ENCODE measurements at places on chromosomes 2 and 18. TPM values are rescaled to one million over a fixed set of nuclear protein-coding genes. Genes with fewer than 3 reads are reported as not detected.
A peak's percentile ranks its signal among the peaks of the same experiment; 100 is the strongest.

INO80C gene
- total RNA-seq: 22.7 TPM

ITGB1BP1 gene
- total RNA-seq: 82.4 TPM

RGPD8 gene
- 23.1 TPM for total RNA-seq

UPP2 gene
- not detected for total RNA-seq

PSTPIP2 gene
- 13.3 TPM for total RNA-seq

TBR1 gene
- total RNA-seq: 0.11 TPM

CFAP53 gene
- 0.23 TPM for total RNA-seq

MARCHF4 gene
- total RNA-seq: not detected

ALPP gene
- total RNA-seq: 4.9 TPM

PDE11A gene
- total RNA-seq: 0.25 TPM

EVA1A gene
- total RNA-seq: 0.53 TPM

- DNase-seq: no peak
- no peaks in the 10 kb centered on the region for H3K4me1 ChIP-seq
- H3K36me3 ChIP-seq: no peaks in the 10 kb centered on the region
- H3K4me3 ChIP-seq: no peak overlapping the region
- no peak overlapping the region for H3K27ac ChIP-seq
- no peaks in the 10 kb centered on the region for H3K27me3 ChIP-seq
Measured at GRCh38 chr18:59278793-59279192, 5.5 kb upstream of the RAX start.

DNA sequence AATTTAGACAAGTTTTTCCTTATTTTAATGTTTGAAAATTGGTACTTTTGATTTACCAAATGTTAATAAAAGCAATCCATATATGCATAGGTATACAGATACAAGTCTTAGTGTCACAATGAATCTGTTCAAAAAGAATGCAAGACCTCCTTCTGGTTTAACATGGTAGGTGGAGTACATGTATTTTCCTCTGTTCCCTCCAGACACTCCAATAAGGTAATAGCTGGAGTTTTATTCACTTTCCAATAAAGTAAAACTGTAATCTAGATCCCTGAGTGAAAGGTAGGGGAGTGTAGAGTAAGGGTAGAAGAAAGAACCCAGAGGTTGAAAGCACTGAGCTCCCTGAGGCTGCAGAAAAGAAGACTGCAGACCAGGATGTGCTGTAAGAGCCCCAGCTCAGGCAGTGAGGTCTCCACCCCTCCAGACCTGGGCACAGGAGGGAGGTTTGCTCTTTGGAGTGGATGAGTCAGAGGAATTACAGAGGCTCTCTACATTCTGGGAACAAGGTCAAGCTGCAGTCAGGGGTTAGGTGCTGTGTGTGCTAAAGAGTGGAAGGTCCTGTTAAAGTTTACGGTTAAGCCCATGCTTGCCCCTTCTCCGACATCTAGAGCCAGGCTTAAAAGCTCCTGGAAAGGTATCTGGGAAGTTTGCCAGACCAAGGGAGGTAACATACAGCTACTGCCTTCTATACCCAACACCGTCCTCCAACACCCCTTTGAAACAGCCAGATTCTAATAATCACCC lies 27.6 kb upstream of the STAT1 start:
- peaks cover 12% of the 10 kb centered on the region for H3K4me1 ChIP-seq
- DNase-seq: peak; percentile 49
- H3K4me3 ChIP-seq: no peak overlapping the region
- H3K27ac ChIP-seq: peak overlapping the region; percentile 3
- H3K36me3 ChIP-seq: no peaks in the 10 kb centered on the region
- H3K27me3 ChIP-seq: no peaks in the 10 kb centered on the region

GRCh38 chr18:23619388-23619881 lies 33.1 kb upstream of the NPC1 start:
- DNase-seq: no peak
- no peaks in the 10 kb centered on the region for H3K36me3 ChIP-seq
- H3K27ac ChIP-seq: no peak overlapping the region
- peak overlapping the region; percentile 16 for H3K4me3 ChIP-seq
- no peaks in the 10 kb centered on the region for H3K27me3 ChIP-seq

GRCh38 chr2:8693157-8693821 lies 11.4 kb downstream of the ID2 start:
- no peak overlapping the region for H3K27ac ChIP-seq
- no peaks in the 10 kb centered on the region for H3K36me3 ChIP-seq
- H3K4me3 ChIP-seq: no peak overlapping the region
- H3K27me3 ChIP-seq: no peaks in the 10 kb centered on the region
- H3K4me1 ChIP-seq: no peaks in the 10 kb centered on the region
- no peak for DNase-seq

DNA sequence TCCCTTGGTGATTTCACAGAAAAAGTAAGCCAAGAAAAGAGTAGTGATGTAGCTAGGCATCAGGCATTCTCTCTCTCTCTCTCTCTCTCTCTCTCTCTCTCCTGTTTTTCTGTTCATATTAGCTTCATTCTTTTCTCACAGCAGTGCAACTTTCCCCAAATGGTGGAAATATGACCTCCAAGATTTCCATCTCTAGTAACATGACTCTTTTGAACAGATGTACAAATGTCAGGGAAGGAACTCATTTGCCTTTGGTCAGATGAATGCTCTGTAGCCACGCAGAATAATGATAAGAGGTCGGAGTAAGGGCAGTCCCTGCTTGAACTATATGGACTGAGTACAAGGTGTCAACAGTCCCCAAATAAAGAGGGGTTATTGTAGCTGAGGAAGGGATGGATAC lies 316.2 kb downstream of the GALNT13 start:
- no peaks in the 10 kb centered on the region for H3K27me3 ChIP-seq
- no peak overlapping the region for H3K27ac ChIP-seq
- no peaks in the 10 kb centered on the region for H3K4me1 ChIP-seq
- H3K4me3 ChIP-seq: no peak overlapping the region
- no peak for DNase-seq

DNA sequence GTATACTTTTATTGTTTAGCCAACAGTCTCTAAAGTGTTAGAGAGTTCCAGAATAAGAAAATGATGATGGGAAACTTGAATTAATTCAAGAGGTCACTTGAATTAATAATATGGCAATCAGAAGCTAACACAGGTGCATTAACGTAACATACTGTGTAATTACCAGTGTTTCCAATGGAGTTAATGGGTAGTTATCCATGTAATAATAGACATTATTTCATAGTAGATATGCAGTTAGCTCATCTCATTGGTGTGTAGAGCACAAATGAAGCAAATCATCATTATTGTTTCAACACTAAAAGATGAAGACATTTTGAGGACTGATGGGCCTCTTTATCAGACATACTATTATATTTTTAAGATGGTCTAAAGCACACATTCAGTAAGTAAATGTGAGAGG lies 460.3 kb upstream of the HNRNPA3 start:
- no peaks in the 10 kb centered on the region for H3K4me1 ChIP-seq
- H3K36me3 ChIP-seq: no peaks in the 10 kb centered on the region
- H3K4me3 ChIP-seq: no peak overlapping the region
- no peak overlapping the region for H3K27ac ChIP-seq
- DNase-seq: no peak

- no peaks in the 10 kb centered on the region for H3K36me3 ChIP-seq
- H3K4me3 ChIP-seq: no peak overlapping the region
- H3K27me3 ChIP-seq: no peaks in the 10 kb centered on the region
- no peak overlapping the region for H3K27ac ChIP-seq
Measured at GRCh38 chr2:44779793-44780192, 161.7 kb upstream of the SIX3 start.

DNA sequence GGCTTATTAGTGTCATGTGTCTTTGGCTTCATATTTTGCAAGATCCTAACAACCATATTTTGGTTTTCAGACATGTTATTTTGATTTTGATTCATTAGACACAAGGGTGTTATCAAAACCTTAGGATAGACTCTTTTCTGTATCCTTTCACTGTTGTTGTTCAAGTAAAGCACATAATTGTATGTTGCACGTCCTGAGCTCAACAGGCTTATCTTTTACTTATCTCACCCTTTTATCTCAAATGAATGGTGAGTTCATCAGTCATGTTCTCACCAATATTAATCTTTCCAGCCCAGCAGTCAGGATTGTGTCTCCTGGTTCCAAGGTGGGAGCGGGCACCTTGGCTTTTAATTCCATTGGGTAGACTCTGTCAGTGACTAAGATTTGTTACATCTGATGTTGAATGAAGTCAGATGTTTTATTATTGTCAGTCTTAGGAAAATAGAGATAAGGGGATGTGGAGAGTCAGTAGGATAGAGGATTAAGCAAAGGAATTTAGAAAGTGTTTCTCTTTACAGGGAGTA lies 11.9 kb downstream of the GPN1 start:
- peaks cover 4% of the 10 kb centered on the region for H3K36me3 ChIP-seq
- H3K4me3 ChIP-seq: no peak overlapping the region
- H3K27ac ChIP-seq: no peak overlapping the region

GRCh38 chr2:186636800-186637496 lies 47.1 kb downstream of the ITGAV start:
- H3K4me1 ChIP-seq: no peaks in the 10 kb centered on the region
- no peak for DNase-seq
- H3K4me3 ChIP-seq: no peak overlapping the region
- no peaks in the 10 kb centered on the region for H3K27me3 ChIP-seq

- H3K27ac ChIP-seq: peak overlapping the region; percentile 25
- H3K36me3 ChIP-seq: no peaks in the 10 kb centered on the region
- H3K27me3 ChIP-seq: no peaks in the 10 kb centered on the region
- peak overlapping the region; percentile 77 for H3K4me3 ChIP-seq
- DNase-seq: no peak
Measured at GRCh38 chr2:54455131-54455562, 980 bp upstream of the SPTBN1 start.

GRCh38 chr2:86790676-86791572 lies at the start of gene CD8A:
Gene CD8A, minus strand, starts transcription at chr2:86790913. Its CDS starts 88 bp downstream, at chr2:86790825.
- no peak for DNase-seq
- peak within 1 kb of the TSS; percentile 25 for H3K4me3 ChIP-seq
- no peak within 1 kb of the TSS for H3K27ac ChIP-seq
- no peaks in the 10 kb centered on the region for H3K4me1 ChIP-seq
- H3K36me3 ChIP-seq: no peaks in the 10 kb centered on the region

DNA sequence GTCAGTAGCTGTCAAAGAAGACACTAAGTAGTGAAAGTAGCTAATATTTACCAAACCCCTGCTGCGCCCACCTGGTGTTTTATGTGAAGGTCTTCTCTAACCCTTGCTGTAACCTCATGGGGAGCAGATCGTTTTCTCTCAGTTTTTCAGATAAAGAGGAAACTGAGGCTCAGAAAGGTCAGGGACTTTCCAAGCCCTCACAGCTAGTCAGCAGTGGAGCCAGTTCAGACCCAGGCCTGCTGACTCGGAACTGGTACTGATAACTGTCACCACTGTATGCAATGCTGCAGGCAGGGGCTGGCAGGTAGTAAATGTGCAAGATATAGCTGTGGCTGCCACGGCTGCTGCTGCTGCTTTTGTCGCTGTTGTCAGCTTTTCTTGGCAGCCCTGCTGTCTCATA lies 69.1 kb downstream of the LRRFIP1 start:
- H3K4me1 ChIP-seq: peaks cover 18% of the 10 kb centered on the region
- no peak for DNase-seq
- no peak overlapping the region for H3K27ac ChIP-seq

DNA sequence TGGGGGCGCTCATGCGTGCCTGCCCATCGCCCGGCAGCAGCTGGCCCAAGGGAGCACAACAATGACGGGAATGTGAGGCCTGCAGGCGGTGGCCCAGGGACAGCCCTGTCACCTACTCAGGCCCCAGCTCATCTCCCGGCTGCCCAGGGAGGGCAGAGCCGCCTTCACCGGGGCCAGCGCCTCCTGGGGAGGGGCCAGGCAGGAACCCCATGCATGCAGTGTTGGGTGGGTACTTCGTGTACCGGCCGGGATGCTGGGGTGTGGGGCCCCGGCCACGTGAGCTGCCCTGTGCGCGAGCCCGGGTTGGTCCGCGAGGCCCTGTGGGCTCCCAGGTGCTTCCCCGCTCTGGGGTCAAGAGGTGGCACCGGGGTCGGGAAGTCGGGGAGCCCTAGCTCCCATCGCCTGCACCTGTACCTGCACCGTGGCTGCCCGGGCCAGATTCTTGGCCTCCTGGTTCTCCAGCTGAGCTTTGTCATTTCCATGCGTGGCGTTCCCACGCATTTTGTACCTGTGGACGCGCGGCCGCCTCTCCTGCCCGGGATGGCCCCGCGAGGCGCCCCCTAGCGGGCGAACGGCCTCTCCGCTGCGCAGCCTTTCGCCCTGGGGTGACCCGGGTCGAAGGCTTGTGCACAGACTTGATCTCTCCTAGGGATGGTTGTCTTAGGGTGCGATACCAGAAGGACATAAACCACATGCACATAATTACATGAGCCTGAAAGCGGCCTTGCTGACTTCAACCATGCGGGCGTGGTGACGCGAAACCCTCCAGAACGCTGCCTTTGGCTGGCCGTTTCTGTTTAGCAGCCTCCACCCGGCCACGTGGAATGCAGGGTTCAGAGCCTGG lies 950 bp downstream of the KLHL30 start:
- H3K36me3 ChIP-seq: no peaks in the 10 kb centered on the region
- H3K4me3 ChIP-seq: no peak overlapping the region
- DNase-seq: no peak
- H3K27me3 ChIP-seq: no peaks in the 10 kb centered on the region
- no peaks in the 10 kb centered on the region for H3K4me1 ChIP-seq
- no peak overlapping the region for H3K27ac ChIP-seq

GRCh38 chr2:196174404-196174803 lies 3.0 kb upstream of the STK17B start:
- no peak overlapping the region for H3K4me3 ChIP-seq
- H3K27me3 ChIP-seq: no peaks in the 10 kb centered on the region
- DNase-seq: no peak
- no peak overlapping the region for H3K27ac ChIP-seq
- no peaks in the 10 kb centered on the region for H3K36me3 ChIP-seq
- H3K4me1 ChIP-seq: peaks cover 7% of the 10 kb centered on the region

- no peaks in the 10 kb centered on the region for H3K4me1 ChIP-seq
- H3K27ac ChIP-seq: no peak overlapping the region
- H3K27me3 ChIP-seq: no peaks in the 10 kb centered on the region
- H3K36me3 ChIP-seq: no peaks in the 10 kb centered on the region
- no peak overlapping the region for H3K4me3 ChIP-seq
Measured at GRCh38 chr18:62505669-62506494, 16.9 kb upstream of the ZCCHC2 start.

DNA sequence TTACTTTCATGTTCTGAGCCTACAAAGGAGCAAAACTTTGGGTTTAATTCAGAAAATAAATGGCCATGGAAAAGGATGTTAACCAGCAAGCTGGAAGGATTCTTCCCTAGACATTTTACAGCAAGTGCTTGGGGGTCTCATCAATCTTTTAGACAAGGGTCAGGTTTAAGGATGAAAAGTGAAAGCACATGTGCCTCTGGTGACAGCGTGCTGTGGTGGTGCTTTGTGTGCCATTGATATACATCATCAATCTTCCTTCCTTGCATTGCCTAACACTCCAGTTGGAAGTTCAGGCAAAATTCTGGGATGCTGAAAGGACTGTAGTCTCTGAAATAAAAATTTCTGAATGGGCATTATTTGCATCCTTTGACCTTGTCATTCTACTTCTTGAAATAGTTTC lies 171.2 kb downstream of the KCNE4 start:
- no peak for DNase-seq
- no peak overlapping the region for H3K4me3 ChIP-seq
- H3K27me3 ChIP-seq: no peaks in the 10 kb centered on the region
- H3K27ac ChIP-seq: no peak overlapping the region
- H3K36me3 ChIP-seq: no peaks in the 10 kb centered on the region

DNA sequence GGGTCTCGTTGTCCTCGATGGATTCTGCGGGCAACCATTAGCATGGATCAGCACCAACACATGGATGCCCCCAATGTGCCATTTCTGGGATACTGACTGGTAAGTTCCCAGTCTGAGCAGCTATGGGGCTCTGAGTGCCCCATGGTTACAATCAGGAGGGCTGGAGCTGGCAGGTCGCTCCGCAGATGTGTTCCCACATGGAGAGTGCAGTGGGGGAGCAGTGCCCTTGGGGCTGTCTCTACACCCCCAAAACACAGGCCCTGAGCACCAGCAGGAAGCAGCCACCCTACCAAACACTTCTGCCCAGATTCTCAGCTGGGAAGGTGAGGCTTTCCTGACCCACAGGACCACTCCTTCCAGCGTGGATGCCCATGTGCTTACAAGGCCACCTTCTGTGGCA lies 8.0 kb downstream of the NGEF start:
- H3K36me3 ChIP-seq: no peaks in the 10 kb centered on the region
- DNase-seq: no peak
- no peak overlapping the region for H3K27ac ChIP-seq
- no peaks in the 10 kb centered on the region for H3K4me1 ChIP-seq

Data from Caco-2 (cell line).